Neural progenitor cell (in vitro differentiated cells): ENCODE measurements at places on chromosomes 6 and 20.

GRCh38 chr6:17820055-17820454 is 113.3 kb upstream of the NUP153 start:
- DNase-seq, result no peak

GRCh38 chr6:12163149-12163548 is 127.0 kb upstream of the EDN1 start:
- no peak for DNase-seq

DNA sequence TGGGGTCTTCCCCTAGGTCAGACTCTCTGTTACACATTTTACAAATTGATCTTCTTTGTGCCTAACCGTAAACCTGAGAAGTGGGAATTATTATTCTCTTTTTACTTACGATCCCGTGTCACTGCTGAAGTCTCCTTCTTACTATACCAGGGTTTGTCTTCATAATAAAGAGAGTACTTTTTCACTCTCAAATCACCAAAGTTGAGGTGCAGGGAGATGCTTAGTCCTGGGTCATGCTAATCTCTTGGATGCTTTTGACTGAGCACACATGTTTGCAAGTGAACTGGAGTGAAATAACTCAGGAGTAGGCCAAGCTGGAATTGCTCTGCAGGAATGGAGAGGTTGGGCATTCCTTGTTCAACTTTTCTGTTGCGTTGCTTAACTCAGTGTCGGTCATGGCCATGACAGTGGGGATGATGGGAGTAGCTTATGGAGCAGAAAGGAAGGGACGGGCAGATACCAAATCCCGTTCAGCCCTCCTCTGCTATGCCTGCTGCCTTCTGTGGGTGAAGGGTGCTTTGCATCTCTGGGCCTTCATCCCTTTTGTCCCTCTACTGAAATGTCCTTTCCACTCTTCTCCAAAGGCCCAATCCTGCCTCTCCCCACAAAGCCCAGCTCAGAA is 15.2 kb upstream of the TAGAP start:
- DNase-seq, result no peak

- no peak for DNase-seq
These were observed 10.2 kb downstream of the SYNDIG1 start for GRCh38 chr20:24479595-24479994.

DNA sequence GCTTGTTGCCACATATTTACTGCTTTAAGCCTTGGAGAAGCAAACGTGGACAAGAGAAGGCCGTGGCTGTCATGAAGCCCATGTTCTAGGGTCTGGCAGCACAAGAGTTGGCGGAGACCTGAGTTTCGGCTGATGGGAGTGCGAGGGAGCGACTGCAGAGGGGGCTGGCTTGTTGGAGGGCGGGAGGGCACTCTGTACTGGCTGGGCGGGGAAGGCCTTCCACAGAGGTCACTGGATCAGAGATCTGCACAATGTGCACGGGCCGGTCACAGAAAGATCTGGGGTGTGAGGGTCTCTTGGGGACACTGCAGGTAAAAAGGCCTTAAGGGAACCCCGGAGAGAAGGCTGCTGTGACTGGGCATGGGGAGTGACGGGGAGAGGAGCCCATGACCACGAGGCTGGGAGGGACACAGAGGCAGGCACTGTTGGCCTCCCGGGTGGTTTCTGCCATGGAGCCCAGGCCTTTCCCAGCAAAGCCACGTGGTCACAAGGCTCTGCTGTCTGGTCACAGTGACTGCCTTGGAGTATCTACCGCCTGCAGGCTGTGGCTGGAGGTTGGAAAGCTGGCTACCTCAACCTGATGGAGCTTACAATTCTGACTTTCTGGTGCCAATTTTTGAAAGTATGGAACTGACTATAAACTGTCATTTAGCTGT is 23.8 kb downstream of the FOXC1 start:
- no peak for DNase-seq

DNA sequence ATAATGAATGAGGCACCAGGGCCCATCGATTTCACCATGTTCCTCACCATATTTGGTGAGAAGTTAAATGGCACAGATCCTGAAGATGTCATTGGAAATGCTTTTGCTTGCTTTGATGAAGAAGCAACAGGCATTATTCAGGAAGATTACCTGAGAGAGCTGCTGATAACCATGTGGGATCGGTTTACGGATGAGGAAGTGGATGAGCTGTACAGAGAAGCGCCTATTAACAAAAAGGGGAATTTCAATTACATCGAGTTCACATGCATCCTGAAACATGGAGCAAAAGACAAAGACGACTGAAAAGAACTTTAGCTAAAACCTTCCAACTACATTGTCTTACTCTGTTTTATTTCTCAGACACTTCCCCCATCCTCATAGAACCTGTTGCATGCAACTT is 21.6 kb upstream of the ZBTB22 start:
- DNase-seq, result no peak

GRCh38 chr6:42901538-42901957 is 14.3 kb upstream of the PTCRA start:
- DNase-seq, result peak; percentile 90

DNA sequence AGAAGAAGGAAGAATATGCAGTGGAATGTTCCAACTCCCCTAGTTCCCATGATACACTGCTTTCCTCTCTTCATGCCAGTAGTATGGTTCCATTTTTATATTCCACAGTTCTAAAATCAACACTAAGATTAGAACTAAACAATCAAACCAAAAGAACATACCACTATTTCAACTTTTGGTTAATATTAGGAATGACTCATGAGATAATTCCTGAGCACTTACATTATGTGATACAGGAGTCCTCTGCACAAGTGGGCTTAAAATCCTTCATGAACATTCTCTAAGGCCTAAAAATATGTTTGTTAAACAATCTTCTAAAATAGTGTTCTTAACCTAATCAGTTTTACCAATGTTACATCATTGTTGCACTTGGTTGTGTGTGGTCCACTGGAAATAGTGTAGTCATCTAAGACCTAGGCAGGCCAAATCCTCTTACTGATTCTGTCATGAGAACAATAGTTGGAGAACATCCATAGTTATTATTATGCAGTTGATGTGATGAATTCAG is 30.3 kb upstream of the RCAN2 start:
- no peak for DNase-seq

DNA sequence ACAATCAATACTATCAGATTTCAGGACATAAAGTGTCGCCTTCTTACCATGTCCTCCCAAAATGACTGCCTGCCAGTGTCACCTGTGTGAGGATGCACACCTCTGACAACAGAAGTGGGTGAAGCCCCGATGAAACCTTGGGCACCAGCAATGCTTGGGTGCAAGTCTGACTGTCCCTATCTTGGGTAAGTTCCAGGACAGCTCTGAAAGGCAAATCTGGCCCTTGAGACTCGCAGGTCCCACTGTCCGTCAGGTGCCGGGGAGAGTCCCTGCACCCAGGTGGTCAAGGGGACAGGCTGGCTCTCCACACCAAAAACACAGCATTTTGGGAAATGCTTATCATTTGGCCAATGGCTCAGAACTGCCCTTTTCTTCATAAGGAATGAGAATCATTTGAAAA is 43.3 kb downstream of the EZR start:
- no peak for DNase-seq

DNA sequence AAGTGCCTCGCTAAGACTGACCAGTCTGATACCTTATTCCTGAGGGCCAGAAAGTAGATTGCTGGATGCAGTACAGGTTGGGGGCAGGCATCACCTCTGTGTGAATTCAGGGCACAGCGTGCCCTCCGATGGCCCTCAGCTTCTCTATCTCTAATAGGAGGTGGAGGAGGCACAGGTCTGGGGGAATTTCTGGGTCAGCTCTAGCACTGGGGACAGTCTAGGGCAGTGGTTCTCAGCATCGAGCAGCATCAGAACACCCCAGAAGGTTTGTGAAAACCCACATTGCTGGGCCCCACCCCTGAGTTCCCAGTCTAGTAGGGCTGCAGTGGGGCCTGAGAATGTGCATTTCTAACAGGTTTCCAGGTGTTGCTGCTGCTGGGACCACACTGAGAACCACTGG is 166.7 kb downstream of the CDC5L start:
- no peak for DNase-seq

DNA sequence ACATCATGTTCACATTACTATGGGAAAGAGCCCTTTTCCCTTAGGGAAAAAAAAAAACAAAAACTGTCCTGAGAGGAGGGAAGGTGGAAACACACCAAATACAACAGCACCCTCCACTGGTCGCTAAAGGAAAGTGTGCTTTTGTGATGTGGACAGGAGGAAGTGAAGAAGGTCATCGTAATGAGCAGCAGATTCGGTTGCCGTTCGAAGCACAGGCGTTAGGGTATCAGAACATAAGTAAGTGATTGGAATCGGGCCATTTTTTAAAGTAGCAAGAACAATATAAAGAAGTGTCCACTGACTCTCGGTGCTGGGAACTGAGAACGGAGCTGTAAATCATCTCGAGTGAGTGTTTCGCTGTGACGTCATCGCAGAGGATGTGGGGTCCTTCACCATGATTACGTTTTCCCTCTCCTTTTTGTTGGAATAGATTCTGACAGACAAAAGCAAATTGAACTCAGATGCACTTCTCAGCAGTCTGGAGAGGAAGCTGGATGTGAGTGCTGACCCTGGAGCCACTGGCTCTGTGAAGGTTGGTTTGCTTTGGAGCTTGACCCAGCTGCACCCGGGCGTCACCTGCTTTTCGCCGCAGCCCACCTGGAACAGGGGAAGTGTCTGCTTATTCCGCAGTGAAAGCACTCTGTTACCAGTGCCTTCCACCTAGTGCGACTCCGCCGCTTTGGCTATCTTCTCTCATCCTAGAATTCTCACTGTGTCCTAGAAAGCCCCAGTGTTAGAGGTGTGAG is 203.6 kb upstream of the GMDS start:
- peak; percentile 82 for DNase-seq

DNA sequence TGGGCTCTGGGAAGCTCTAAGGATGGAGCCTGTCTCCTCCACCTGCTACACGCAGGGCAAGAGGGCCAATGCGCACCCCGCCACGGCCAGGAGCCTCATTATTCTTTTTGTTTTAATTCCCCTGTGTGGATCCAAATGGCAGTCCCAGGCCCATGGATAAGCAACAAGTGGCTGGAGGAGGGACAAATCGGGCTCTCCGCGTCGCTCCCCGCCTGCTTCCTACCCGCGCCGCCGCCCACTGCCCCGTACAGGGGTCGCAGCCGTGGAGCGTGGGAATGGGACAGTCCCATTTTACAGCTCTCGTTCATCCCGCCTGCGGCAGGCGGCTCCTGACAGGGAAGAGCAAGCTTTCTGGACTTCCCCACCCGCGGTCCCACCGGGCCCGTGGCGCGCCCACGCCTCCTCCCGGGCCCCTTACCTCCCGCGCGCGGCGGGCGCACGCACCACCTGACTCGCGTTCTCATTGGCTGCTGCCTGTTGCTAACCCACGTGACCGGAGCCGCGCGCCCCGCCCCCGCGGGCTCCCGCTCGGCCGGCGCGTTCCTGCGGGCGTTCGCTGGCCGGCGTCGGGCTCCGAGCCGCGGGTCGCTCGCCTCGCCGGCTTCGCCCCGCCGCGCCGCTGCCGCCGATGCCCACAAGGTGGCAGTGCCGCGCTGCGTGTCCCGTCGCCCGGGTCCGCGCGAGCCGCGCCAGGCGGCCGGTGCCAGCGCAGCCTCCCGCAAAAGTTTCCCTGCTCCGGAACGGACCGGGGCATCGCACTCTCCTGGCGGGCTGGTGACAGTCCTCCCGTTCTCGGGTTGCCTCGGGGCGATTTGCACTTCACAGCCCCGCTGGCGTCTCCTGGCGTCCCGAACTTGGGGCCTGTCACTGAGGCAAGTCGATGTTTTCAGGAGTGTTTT is 93.3 kb downstream of the CD83 start:
- peak; percentile 94 for DNase-seq

DNA sequence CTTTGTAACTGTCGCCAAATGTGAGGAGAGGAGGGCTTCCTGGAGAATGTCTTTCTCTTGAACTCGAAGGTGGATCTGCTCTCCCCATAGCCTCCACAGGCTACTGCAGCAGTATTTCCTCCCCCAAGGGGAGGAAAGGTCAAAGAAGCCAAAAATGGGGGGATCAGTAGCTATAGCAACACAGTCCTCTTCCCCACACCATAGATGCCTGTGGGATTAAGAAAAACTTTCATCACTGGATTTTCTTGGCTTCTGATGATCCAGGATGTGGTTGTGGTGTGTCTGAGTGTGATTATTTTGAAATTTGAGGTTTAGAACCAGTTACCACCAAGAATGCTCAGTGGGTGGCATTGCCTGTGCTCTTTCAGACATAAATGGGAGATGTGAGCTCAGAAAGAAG is 140.1 kb upstream of the SPACA1 start:
- DNase-seq, result no peak

GRCh38 chr20:23326774-23327173 is 23.8 kb upstream of the NXT1 start:
- DNase-seq, result no peak

DNA sequence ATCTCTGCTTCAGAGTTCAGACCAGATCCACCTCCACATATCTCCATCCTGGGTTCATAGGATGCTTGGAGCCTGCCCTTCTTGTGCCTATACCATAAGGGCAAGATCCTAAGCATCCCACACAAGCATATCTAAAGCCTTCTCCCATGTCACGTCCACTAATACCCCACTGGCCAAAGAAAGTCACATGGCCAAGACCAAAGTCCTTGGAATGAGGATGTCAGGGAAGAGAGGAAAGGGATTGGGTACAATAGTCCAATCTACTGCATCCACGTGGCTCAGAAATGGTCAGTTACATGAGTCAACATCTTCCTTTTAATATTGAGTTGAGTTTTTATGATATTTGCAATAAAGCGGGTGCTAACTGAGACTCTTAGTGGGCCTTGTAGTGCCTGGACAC is 515.9 kb upstream of the SULF2 start:
- no peak for DNase-seq

GRCh38 chr6:90187437-90188121 is 109.1 kb downstream of the BACH2 start:
- no peak for DNase-seq

DNA sequence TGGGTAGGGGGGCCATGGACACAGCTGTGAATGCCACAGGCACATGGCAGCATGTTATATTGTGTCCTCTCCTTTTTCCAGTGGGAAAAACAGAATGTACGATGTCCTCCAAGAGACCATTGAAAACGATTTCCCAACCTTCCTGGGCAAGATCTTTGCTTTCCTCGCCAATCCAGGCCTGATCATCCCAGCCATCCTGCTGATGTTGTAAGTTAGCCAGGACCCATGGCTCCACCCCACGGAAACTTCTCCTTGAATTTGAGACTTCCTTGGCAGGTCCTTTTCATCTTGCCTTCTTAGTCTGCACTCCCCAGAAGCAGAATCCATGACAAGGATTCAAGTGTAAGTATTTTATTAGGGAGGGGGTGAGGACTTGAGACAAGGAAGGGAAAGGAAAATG is 28.2 kb upstream of the NOP56 start:
- DNase-seq, result no peak
